ENCODE measurements at places on chromosomes 4 and X.
A peak's percentile ranks its signal among the peaks of the same experiment; 100 is the strongest.

DNA sequence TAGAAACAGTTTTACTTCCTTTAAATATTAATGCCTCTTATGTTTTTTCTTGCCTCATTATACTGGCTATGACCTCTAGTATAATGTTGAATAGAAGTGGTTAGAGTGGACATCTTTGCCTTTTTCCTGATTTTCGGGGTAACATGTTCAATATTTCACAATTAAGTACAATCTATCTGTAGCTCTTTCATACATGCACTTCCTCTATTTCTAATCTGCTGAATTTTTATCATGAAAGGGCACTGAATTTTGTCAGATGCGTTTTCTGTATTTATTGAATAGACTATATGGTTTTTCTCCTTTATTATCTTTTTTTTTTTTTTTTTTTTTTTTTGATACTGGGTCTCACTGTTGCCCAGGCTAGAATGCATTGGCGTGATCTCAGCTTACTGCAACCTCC lies 29.0 kb downstream of the MECP2 start:
- no peak for DNase-seq

GRCh38 chr4:40316333-40316781 lies 18.8 kb upstream of the CHRNA9 start:
- peak; percentile 84 for DNase-seq

GRCh38 chr4:81915430-81915829 lies 443.7 kb upstream of the RASGEF1B start:
- DNase-seq: no peak

DNA sequence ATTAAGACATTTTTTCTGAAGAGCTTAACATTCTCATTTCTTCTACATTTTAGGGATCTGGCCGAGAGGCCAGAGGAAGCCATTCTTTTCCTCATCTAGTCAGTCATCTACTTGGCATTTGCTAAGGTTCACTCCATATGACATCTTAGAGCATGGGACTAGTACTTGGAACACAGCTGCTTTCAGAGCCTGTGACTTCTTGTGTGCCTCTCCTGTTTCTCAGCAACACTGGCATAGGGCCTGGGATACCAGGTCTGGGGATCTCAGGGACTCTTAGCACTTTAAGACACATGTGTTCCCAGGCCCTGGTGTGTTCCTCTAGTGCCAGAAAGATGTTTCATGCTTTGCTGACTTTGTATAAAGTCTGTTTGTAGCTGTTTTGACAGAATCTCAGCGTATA lies 7.3 kb downstream of the PLP1 start:
- DNase-seq: no peak

GRCh38 chr4:25860586-25861279 lies 2.1 kb downstream of the SEL1L3 start:
- DNase-seq: peak; percentile 70

DNA sequence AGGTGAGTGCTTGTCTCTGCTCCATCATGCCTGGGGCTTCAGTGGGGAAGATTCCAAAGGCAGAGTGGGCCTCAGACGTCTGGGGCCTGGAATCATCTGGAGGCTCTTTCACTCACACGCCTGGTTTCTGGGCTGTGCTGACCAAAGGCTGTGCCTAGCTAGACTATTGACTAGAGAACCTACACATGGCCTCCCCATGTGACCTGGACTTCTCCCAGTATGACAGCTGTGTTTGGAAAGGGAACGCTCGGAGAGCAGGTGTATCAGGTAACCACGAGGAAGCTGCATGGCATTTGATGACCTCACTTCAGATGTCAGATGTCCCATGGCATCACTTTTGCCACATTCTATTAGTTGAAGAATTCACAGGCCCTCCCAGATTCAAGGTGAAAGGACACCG lies 51.0 kb downstream of the ADGRL3 start:
- DNase-seq: no peak

GRCh38 chrX:8867406-8867805 lies 66.2 kb upstream of the FAM9A start:
- no peak for DNase-seq

DNA sequence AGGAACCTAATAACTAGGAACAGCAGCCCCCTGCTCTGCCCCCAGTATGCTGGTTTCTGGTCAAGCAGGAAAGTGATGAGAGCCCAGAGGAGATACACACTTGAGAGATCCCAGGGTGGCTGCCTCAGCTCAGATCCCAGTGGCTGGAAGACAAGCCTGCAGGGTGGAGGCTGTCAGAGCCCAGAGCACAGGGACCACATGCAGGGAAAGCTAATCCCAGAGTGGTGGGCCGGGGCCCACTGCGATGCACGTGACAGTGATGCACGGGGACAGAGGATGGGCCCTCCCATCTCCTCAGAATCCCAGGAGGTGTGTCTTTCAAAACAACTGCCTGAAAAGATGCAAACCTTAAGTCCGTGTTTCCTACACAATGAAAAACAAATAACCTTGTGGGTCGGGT lies 29.1 kb upstream of the CRMP1 start:
- no peak for DNase-seq

- DNase-seq: no peak
These were observed 11.8 kb upstream of the HPGDS start for GRCh38 chr4:94354474-94354896.

DNA sequence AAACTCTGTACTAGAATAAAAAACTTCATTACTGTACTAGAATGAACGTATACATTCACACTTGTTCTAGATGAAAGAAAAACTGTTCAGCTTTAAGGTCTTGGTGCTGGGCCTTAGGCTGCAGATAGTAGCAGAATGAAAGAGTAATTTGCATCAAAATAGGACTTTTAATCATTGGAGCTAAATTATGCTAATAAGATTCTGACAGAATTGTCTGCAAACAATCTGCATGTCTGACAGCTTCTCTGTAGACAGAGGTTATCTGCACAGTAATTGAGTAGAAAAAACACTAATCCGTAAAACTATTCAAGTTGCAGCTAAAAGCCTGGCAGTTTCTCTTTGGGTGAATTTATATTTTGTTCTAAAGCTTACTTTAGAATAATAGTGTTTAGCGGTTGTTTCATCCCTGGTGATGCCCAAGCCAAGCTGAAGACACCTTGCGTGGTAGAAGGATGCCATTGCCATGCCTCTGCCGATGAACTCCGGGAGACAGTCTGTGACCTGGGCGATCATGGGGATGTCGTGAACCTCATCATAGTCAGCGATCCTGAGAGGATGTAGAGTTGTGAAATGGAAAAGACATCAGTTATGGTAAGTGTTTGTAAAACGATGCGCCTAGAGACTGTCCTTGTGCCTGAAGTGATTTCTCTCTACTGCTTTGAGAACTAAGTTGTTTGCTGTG lies 25.3 kb downstream of the LRP2BP start:
- DNase-seq: no peak

GRCh38 chr4:169080981-169081380 lies 70.9 kb upstream of the CBR4 start:
- DNase-seq: no peak

GRCh38 chr4:148216866-148217814 lies 225.1 kb downstream of the NR3C2 start:
- peak; percentile 12 for DNase-seq

DNA sequence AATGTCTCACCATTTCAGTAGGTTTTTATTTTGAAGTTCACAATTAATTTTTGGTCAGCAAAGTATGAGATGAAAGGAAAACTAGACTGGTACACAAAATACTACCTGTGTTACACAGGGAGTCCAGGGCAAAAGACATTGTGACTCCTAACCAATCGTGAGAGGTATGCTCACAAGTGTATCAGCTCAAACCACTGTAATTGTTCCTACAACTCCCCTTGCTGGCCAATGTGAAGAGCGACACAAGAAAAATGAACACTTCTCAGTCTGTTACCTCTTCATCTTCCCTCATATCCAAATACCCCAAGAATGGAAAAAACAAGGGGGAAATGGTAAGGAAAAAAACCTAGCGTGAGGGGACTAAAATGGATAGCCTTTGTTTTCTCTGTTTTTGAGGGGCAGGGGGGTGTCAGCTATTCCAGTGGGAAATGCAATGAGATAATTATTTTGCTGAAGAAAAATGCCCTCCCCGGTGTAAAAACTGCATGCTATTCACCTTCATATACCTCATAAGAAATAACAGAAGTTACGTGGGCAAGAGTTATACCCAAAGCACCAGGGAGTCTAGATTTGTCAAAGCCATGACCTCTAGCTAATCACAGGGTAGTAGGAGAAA lies 30.6 kb upstream of the NSUN7 start:
- peak; percentile 68 for DNase-seq

DNA sequence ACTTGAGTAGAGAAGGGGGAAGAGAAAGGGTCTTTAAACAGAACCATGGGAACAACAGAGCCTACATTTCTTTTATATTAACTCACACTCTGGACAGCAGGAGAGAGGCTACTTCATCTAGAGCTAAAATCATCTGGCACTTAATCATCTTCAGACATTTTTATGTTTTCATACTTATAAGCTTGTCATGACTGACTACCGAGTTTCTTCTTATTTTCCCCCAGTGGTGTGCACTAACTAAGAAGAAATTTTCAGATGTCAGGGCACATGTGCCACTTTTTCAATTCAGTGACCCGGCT lies 11.8 kb upstream of the RTL5 start:
- no peak for DNase-seq

DNA sequence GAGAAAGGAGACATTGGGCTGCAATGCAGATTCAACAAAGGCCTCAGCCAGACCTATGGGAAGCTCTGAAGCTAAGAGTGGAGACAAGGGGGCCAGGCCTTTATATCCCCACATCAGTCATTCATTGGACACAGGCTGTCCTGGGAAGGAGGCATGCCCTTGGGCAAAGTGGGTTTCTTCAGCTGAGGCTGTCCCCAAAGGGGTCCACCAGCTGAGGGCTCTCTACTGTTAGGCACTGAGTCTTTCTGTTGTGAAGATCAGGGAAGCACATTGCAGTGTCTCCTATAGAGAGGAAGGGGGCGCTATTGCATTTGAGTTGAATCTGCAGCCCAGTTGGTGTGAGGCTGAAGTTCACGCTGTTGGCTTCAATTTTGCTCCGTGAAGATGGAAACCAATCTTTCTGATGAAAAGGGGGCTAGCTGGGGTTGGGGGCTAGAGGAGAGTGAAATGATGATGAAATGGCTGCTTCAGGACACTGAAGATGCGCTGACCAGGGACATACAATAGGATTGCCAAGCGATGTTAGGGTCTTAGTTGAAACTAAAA lies 48.0 kb downstream of the SLC25A5 start:
- peak; percentile 76 for DNase-seq

DNA sequence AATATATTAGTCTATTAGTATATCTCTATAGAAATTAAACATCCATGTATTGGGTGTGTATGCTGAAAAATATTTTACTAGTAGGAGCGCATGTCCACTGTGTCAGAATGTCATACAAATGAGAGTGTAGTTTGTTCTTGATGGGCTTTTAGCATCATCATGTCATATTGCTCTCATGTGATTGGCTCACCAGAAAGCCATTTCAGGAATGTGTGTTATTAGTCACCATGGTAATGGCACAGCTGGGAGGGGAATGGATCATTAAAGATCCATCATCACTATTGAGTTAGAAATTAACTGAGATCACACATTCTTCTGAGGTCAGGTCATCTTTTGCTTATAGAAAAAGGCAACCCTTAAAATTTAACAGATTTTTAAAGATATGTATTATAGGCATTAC lies 77.3 kb downstream of the PHEX start:
- no peak for DNase-seq

Data from NAMALWA (cell line).